ENCODE measurements at places on chromosomes 16 and 17.
A peak's percentile ranks its signal among the peaks of the same experiment; 100 is the strongest.

- DNase-seq = no peak
These were observed 929.8 kb downstream of the KCNJ2 start for GRCh38 chr17:71099003-71099714.

DNA sequence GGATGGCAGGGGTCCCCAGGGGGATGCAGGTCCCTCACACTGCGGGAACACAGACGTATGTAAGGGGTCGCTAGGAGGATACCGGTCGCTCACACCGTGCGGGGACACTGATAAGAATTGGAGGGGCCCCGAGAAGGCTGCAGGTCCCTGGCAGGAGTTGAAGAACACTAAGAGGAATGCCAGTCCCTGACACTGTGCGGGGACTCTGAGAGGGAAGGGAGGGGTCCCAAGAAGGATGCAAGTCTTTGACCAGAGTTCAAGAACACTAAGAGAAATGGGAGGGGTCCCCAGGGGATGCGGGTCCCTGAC lies 510 bp downstream of the ERCC4 start:
- no peak for DNase-seq

- no peak for DNase-seq
These were observed 3.5 kb downstream of the FOXJ1 start for GRCh38 chr17:76137351-76138233.

GRCh38 chr16:49019081-49019633 lies 262.5 kb downstream of the CBLN1 start:
- DNase-seq = no peak

DNA sequence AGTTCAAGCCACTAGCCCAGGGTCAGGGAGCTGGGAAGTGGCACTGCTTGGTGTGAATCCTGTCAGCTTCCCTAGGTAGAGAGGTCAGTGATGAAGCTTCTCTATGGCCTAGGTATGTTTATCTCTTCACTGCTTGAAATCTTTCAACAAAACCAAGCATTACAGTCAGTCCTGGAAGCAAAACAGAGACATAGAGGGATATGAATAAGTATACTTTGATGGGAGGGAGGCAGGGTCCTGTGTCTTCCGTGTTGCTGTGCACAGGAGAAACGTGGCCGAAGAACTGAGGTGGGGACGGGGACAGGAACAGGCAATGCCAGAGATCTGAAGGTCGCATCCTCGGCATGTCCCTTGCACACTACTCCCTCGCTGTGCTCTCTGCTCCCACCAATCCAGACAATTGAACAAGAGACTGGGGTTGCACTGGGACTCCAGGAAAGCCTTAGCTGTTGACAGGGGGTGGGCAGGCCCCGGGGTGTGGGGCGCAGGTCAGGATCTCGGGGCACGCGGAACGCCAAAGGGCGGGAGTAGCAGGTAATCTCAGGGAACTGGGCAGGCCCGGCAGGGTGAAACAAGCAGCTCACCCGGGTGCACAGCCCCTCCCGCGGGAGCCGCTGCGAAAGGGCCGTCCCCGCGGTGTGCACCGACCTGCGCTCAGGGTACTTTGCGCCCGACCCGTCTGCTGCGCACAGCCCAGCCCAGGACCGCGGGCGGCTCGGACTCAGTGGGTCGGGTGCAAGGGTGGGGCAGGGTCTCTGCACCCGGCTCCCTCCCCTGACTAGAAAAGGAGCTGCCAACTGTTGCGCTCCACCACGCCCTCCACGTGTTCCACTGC lies at the start of gene MT1H:
TSS of gene MT1H (plus strand) at position 810 of the 835 bp plus-strand sequence. CDS start 71 bp downstream, outside the sequence.
- no peak for DNase-seq

DNA sequence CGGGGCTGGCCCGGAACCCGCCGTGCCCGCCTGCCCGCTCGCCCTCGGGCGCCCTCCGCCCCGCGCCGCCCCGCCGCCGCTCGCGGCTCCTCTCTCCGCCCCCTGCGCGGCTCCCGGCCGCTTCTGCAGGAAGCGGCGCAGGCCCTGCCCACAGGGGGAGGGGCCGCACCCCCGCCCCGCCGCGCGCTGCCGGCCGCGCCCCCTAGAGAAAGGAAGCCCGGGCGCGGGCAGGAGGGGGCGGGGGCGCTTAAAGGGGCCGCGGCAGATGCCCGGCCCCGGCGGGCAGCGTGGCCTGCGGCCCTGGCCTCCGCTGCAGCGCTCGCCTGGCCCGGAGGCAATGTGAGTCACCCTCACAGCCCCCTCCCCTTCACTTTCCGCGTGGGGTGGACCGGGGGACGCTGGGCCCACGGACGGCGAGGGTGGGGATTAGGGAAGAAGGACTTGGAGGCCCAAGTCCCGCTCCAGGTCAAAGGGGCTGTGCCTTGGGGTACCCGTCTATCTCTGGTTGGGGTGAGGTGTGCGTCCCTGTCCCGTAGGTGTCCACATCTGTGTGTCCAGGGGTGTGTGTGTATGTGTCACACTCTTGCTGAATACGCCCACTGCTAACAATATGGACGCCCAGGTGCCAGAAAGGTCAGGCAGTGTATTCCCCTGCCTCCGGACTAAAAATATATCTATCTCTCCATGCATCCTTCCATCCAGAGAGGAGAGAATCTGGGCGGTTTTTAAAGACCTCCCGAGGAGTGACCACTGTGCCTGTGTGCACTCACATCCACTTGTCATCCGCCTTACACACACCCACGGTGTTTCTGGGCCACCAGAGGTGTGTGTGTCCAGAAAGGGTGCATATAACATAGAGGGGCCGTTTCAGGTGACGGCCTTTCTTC lies at the start of gene GIT1:
TSS of gene GIT1 (minus strand) at position 125 of the 887 bp plus-strand sequence. CDS start 270 bp downstream, outside the sequence.
- DNase-seq = peak; percentile 57

Measured in activated naive CD4-positive, alpha-beta T cell (primary cell).